ENCODE measurements at places on chromosomes 13 and 19.

DNA sequence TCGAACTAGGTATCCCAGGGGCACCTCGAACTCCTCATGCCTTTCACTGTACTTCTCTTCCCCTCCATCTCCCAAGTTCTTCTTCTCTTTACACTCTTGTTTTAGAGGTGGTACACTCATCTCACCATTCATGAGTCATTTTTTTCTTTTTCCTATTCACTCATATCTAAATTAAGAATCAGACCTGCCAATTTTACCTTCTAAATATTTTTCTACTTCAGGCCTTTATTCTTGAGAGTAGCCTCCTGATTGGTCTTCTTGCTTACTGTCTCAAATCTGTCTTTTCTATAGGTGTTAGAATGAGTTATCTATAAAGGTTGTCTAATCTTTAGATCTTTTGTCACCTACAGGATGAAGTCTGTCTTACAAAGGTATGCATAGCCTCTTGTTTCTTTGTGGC lies 20.7 kb downstream of the TDRD3 start:
- no peak for DNase-seq

DNA sequence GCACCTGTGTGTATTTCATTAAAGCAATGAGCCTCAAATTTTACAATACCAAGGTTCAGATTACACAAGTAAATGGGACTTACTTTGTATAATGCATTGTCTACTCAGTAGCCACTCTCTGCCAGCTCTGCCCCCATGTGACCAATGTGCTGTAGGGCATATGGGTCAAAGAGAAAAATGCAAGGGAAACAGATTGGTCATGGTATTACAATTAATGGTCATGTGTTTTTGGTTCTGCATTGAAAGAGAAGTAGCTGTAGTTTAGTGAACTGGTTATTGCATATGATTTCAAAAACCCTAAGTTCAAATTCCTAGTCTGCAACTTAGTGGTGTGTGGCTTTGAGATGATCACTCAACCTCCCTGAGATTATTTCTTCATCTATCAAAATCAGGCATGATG lies 545.4 kb downstream of the SUCLA2 start:
- DNase-seq, result no peak

- no peak for DNase-seq
These were observed 148.7 kb upstream of the RNF113B start for GRCh38 chr13:98325724-98326123.

DNA sequence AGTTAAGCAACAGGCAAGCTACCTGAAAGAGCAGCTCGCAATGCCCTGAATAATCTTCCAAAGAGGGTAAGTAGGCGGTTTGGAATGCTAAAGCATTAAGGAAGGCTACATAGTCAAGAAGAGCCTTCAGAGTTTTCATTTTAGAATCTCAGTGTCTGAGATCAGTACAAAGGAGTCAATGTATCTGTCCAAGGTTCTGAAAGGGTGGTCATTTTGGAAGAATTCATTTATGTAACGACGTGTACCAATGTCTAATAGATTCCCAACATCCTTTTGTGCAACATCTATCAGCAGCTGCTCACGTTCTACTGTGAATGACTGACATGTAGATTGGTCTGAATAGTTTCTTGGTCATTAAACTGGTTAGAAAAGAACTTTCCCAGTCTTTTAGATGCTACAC lies 15.2 kb downstream of the ZNF665 start:
- no peak for DNase-seq

GRCh38 chr13:28984326-28984725 lies 164.2 kb downstream of the MTUS2 start:
- DNase-seq, result no peak

- no peak for DNase-seq
These were observed 425.2 kb downstream of the FOXO1 start for GRCh38 chr13:40241125-40241798.

DNA sequence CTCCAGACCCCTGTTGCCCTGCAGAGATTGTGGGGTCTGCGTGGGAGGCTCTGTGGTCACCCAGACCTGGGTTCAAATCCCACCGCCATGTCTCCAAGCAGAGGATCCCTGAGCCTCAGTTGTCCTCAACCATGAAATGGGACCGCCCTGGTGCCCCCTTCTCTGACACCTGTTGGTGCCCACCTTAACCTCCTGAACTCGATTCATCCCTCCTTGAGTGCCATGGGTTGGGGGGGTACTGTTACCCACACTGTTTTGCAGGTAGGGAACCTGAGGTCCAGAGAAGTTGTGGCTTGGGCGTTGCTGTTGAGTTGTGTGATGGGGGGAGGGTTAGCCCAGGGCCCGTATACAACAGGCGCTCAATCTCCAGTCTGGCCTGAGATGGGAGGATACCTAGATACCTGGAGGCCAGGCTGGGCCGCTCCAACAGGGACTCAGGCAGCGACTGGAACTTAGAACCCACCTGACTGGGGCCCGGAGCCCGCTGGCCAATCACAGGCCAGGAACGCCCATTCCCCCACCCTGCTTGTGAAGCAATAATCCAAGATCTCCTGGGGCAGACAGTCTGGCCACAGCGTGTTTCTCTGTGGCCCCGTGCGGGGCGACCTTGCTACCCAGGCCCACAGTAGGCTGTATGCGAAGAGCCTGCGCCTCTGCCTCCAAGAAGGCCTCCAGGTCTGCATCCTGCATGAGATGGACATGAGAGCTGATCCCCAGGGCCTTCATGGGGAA lies 2.8 kb downstream of the ARID3A start:
- no peak for DNase-seq

- DNase-seq, result no peak
These were observed 78.6 kb upstream of the TSHZ3 start for GRCh38 chr19:31427857-31428256.

DNA sequence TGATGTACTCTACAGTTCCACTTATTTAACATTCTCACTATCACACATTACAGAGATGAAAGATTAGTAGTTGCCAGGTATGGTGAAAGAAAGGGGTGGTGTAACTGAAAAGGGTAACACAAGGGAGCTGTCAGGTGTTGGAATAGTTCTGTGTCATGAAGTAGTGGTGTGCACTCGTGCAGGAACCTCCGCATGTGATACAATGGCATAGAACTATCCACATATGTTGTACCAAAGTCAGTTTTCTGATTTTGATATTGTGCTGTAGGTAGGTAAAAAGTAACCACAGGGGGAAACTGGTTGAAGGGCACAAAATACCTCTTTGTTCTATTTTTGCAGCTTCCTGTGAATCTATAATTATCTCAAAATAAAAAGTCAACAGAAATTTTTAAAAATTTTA lies 24.4 kb upstream of the RPL21 start:
- DNase-seq, result no peak

DNA sequence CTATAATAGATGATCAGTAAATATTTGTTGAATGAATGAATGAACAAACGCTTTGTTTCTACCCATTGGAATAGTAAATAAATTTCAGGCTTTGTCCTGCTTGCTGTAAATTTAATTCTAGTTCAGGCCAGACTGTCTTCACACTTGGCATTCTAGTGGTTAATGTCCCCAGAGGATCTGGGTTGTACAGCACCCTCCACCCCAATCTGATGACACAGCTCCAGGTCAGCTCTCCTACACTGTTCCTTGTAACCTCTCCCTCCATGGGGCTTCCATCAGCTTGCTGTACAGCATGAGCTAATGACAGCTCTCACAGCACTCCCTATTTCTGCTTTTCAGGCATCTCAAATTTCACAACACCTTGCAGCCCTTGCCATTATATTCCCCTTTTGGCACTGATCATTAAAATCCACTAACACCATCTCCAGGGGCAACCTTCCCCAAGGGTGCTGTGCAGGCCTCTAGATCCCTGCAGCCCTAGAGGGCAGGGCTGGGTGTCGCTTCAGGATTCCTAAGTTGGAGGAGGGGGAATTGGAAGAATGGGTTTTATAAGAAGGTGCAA lies 12.7 kb upstream of the KL start:
- DNase-seq, result no peak
